PC-9 (cell line): ENCODE measurements at places on chromosomes 11 and 22. TPM values are rescaled to one million over a fixed set of nuclear protein-coding genes. Genes with fewer than 3 reads are reported as not detected.

C11orf87 gene
- total RNA-seq, result not detected in 2 replicates

OR8G1 gene
- total RNA-seq, result not detected in 2 replicates

SOX6 gene
- total RNA-seq, result 4.6 and 5.1 TPM in 2 replicates

MGAT3 gene
- total RNA-seq, result not detected in 2 replicates

CRYBB2 gene
- 1.0 TPM in 2 replicates for total RNA-seq

- DNase-seq, result peak; percentile 2
Observed at GRCh38 chr22:21866833-21867527, 465 bp downstream of the MAPK1 start.

- no peak for DNase-seq
Observed at GRCh38 chr11:11493698-11494097, 128.1 kb downstream of the GALNT18 start.

DNA sequence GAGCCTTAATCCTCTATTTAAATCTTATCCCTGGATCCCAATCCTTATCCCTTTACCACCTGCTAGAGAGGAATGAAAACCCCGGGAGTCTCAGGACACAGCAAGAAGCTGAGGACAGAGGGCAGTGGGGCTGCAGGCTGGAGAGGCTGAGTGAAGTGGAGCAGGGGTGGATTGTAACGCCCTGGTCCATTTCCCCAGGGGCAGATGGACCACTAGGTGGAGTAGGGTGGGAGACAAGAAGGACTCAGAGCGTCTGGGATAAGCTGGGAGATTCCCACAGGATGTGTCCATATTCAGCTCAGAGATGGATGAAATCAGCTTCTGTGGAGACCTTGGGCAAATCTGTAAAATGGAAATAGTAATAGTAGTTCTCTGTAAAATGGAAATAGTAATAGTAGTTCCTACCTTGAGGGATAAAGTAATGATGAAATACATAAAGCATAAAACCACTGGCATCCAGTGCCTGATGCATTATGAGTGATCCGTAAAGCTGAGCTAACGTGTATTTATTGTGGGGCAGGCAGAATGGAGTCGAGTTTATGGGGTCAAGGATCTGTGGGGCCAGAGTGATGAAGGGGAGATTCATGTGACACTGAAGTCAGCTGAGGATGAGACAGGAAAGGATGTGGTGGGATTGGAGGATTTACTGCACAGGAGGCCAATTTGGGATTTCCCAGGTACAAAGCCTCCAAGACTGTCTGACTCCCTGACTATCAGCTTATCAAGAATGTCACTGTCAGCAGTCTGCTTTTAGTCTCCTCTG lies 1.9 kb upstream of the ROBO4 start:
- DNase-seq, result no peak

GRCh38 chr11:86980086-86980796 lies 25.0 kb upstream of the FZD4 start:
- DNase-seq, result no peak

GRCh38 chr11:118939404-118939915 lies 13.7 kb upstream of the BCL9L start:
- no peak for DNase-seq

DNA sequence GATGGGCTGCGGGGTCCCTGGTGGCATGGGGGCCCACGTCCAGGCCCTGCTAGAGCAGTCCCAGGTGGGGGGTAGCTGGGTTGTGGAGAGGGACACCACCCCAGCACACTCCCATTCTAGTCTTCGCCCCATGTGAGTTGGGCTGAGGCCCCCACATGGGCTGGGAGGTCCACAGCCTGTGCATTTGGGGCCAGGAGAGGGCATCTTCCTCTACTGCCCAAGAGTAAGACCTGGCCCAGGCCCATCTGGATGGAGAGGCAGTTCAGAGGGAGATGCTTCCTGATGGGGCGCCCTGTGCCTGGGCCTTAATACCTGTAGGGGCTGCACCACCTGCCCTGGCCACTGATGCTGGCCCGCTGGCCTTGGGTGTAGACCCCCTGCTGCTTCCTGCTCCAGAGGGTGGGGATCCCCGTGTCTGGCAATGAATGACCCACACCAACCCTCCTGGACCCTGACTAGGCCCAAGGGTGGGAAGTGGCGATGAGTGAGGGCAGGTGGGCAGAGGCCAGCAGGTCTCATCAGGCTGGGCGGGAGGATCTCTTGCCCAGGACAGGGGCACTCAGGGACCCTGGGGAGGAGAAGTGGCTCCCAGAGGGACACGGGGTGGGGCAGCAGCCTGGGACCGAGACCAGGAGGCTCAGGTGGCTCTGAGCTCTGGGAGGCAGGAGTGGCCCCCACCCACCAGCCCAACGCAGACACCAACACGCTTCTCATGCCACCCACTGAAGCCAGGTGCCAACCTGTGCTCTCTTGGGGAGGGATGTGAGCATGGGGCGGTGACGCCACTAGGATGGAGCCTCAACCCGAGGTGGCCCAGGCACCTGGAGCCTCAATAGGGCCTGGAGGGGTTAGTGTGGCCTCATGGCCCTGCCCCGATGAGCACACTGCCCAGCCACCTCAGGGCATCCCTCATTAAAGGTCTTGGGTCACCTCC lies 17.4 kb upstream of the GNB1L start:
- DNase-seq, result no peak

GRCh38 chr11:8013833-8014232 lies 26.7 kb downstream of the EIF3F start:
- DNase-seq, result no peak
